ENCODE measurements at places on chromosomes 12 and 14. TPM values are rescaled to one million over a fixed set of nuclear protein-coding genes. Genes with fewer than 3 reads are reported as not detected.

EPYC gene
- total RNA-seq = not detected

ESRRB gene
- not detected for total RNA-seq

PTGER2 gene
- total RNA-seq = 1.3 TPM

OR4K5 gene
- not detected for total RNA-seq

ENDOU gene
- 0.15 TPM for total RNA-seq

PPP1R1A gene
- not detected for total RNA-seq

ZNF891 gene
- total RNA-seq = 0.94 TPM

OLR1 gene
- not detected for total RNA-seq

C14orf39 gene
- not detected for total RNA-seq

All from smooth muscle cell of the coronary artery (primary cell).